ENCODE measurements at places on chromosomes 11 and 22.

GRCh38 chr22:32644252-32645100 is 157.0 kb upstream of the TIMP3 start:
- ATAC-seq = peak; percentile 79

- ATAC-seq = peak; percentile 83
Measured at GRCh38 chr22:30763815-30764673, 69.4 kb downstream of the OSBP2 start.

- ATAC-seq = peak; percentile 15
Measured at GRCh38 chr22:25068707-25069106, 116.2 kb downstream of the KIAA1671 start.

DNA sequence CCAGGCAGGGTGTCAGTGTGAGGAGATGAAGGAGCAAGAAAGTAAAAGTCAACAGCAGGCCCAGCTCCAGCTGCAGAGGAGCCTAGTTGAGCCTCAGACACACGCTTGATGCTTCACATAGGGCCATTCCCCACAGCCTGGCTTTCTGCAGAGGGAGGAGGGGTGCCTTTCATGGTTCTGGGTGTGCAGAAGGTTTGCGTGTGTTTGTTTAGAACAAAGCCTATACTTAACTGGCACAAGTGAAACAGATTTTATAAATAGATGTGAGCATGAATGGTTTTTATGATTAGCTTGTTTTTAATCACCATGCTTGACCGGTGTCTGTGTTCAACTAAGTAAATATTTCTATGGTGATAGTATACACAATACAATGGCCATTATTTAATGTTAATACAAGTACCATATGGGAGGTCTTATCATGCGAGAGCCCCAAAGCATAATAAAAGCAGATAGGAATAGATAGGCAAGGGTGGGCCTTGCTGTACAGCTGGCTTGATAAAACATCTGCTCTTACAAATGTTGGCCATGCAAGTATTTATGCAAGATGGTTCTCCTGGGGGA is 290.2 kb downstream of the ETS1 start:
- no peak for ATAC-seq

- no peak for ATAC-seq
Measured at GRCh38 chr11:93501856-93502255, 41.3 kb downstream of the SMCO4 start.

DNA sequence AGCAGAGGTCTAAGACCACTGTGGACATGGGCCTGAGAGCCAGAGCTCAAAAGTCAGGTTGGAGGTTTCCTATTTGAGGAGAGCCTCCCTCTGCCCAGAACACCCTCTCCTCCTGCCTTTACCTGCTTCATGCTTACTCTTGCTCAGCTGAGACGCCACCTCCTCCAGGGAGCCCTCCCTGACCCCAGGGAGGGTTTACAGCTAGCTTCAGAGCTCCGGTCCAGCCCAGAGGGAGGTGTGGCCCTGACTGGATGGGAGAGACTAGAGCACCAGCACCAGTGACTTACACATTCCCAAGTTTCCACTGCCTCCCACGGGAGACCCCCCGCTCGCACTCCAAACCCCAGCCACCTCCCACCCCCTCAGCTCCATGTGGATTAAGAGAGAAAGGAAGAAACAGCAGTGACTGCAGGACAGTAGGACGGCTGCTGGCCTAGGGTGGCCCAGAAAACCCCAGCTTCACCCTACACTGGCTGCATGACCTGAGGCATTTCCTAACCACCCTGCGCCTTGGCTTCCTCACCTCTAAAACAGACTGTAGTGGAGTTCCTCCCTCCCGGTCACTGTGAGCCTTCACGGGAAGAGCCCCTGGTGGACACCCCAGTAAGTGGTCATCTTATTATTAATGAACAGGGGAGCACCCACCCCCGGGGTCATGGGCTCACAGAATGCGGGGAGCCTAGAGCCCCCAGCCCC is 24.5 kb upstream of the PDGFB start:
- ATAC-seq = no peak

DNA sequence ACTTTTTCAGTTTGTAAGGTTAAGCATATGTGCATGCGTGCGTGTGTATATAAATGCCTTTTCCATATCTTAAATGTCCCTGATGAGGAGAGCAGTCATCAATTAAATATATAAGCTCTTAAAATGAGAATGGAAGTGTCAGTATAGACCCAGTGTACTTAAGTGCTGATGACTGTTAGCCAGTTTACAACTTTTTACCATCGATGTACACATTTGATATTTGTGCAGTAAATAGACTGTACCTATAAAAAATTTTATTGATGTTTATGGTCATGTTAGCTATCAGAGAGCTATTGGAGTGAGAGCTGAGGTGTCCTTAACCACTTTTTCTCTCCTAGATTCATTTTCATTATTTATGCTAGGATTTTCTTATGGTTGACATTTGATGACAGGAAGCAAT is 45.4 kb downstream of the TRAF6 start:
- ATAC-seq = no peak

DNA sequence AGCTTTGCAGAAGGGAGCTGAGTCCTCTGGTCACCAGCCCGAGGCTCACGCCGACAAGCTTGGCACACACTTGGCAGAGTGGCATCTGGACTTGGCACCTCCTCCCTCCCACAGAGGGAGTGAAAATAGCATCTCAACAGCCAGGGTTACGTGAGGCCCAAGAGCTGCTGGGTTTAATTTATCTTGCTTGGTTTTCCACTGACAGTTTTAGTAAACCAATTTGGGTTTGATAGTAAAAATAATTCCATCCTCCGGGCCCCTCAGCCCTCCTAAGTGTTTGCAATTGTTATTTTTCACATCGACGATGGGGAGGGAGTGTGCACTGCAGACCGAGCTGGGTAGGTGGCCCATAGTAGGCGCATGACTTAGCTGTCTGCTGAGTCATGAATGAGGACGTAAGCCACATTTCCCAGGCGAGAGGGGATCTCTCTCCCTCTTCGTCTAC is 107.6 kb upstream of the ASPHD2 start:
- ATAC-seq = no peak

- ATAC-seq = no peak
Measured at GRCh38 chr11:77211594-77212251, 83.7 kb downstream of the MYO7A start.

- no peak for ATAC-seq
Measured at GRCh38 chr11:110886288-110886970, 174.2 kb upstream of the ARHGAP20 start.

GRCh38 chr22:45929649-45930048 is 47.3 kb downstream of the WNT7B start:
- no peak for ATAC-seq
